Renal pelvis (tissue), 12 donors: ENCODE measurements at places on chromosomes 13 and 19. TPM values are rescaled to one million over a fixed set of nuclear protein-coding genes. Genes with fewer than 3 reads are reported as not detected.

KIR2DL3 gene
- polyA plus RNA-seq = not detected

ATP4A gene
- polyA plus RNA-seq = 0.03 TPM

CYP2F1 gene
- 0.23 TPM for polyA plus RNA-seq

TMPRSS9 gene
- polyA plus RNA-seq = 1.3 TPM
